ENCODE measurements at places on chromosomes 12 and 14.

DNA sequence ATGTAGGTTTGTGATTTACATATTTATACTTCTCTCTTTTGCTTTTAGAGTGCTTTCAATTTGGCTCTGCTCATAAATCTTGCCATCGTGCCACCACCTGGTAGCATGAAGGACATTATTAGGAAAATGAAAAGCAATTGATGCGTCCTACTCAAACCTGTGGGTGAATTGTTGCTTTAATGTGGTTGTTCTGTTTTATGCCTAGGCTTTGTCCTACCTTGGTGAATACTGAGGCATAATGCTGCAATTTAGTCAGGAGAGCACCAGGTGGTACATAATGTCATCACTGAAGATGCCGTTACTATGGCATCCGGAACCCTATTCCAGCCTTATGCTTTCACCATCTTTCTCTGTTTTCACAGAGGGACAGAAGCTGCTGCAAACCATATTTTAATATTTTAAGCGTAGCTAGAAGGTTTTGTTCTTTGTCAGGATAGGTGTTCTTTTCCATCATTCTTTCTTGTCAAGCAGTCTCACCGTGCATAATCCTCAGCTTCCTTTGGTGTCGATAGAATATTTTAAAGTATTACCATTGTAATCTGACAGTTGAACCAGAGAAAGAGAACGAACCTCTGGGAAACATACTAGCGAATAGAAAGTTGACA is 68.5 kb upstream of the PKP2 start:
- no peak for DNase-seq

DNA sequence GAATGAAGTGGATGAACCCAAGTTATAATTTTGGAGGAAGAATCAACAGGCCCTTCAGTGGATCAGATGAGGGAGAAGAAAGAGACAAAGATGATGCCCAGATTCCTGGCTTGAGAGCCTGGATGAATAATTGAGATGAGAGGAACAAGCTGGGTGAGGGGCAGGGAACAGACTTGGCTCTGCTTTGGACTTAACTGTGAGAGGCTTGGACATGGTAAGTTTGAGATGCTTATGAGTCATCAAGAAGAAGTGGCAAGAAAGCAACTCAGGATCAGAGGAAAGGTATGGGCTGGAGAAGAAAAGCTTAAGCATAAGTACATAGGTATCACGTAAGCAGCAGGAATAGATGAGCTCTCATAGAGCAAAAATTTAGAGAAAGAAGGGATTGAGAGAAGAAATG is 55.3 kb downstream of the FIGNL2 start:
- no peak for DNase-seq

GRCh38 chr14:81388336-81388735 is 11.8 kb downstream of the STON2 start:
- DNase-seq: no peak

- no peak for DNase-seq
Measured at GRCh38 chr12:125014526-125014925, 21.1 kb downstream of the BRI3BP start.

DNA sequence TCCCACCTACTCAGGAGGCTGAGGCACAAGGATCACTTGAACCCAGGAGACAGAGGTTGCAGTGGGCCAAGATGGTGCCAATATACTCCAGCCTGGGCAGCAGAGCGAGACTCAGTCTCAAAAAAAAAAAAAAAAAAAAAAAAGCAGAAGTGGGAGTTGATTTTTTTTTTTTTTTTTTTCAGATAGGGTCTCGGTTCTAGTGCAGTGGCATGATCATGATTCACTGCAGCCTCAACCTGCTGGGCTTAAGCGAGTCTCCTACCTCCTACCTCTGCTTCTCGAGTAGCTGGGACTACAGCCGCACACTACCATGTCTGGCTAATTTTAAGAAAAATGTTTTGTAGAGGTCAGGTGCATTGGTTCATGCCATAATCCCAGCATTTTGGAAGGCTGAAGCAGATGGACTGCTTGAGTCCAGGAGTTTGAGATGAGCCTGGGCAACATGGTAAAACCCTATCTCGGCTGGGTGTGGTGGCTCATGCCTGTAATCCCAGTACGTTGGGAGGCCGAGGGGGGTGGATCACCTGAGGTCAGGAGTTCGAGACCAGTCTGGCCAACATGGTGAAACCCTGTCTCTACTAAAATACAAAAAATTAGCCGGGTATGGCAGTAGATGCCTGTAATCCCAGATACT is 16.3 kb upstream of the HSP90AA1 start:
- no peak for DNase-seq

GRCh38 chr12:89299931-89300330 is 52.4 kb downstream of the DUSP6 start:
- no peak for DNase-seq
